ENCODE measurements at places on chromosomes 1 and 21.
A peak's percentile ranks its signal among the peaks of the same experiment; 100 is the strongest.

- DNase-seq: peak; percentile 21
These were observed 868 bp downstream of the C1orf21 start for GRCh38 chr1:184387476-184388318.

DNA sequence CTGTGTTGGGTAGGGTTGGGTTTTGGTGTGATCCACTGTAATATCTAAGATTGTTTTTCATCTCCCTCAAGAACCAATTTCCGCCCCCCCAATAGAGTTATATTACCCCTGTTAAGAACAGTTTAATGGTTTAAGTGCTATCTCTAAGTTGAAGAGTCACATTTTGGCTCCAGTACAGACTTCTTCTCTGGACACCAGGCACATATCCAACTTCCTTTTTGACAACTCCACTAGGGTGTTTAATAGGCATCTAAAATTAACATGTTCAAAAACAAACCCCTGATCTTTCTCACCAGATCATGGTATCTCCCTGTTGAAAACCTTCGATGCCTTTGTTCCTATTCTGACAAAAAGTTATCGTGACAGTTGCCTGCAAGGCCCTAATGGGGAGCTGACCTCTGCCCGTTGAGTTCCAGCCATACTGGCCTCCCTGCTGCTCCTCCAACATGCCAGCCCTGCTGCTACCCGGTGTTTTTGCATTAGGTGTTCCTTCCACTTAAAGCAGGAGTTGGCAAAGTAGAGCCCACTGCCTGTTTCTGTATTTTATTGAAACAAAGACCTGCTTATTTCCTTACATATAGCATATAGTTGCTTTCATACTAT, 18.6 kb downstream of the USP24 start:
- no peak for DNase-seq

GRCh38 chr1:48109390-48110013, 112.3 kb upstream of the TRABD2B start:
- DNase-seq: no peak

- DNase-seq: no peak
These were observed 46.7 kb upstream of the RABGAP1L start for GRCh38 chr1:174112489-174113162.

DNA sequence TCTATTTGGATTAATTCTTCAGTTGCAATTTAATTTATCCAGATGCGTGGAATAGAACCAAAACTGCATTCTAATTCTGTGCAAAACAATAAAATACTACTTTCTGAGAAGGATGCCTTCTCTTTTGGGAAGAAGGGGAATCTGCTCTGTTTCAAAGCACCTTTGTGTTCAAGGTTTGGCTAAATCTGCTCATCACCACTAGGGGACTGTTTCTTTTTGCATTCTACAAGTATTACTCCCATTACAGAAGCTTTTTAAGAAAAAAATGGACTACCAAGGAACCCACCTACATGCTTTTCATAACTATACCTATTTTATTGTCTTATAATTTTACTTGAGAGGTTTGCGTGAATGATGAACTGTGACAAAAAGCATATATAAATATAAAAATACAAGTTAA, 18.2 kb downstream of the MRPS6 start:
- no peak for DNase-seq

DNA sequence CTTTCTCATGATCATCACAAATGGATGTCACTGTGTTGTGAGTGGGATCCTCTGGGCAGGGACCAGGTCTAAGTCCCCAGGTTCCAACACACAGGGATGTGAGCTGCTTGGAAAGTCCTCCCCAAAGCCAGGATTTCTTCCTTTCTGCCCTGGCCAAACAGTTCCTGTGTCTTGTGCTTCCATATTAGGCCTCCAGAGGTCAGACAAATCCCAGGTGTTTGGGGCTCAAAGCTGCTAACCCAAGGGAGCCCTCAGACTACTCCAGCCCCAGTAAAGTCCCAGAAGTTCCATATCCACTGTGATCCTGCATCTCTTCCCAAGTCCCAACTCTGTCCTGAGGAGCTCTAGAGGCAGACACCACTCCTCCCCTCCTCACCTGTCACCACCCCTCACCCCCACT, 27.7 kb upstream of the MAGOH start:
- no peak for DNase-seq

DNA sequence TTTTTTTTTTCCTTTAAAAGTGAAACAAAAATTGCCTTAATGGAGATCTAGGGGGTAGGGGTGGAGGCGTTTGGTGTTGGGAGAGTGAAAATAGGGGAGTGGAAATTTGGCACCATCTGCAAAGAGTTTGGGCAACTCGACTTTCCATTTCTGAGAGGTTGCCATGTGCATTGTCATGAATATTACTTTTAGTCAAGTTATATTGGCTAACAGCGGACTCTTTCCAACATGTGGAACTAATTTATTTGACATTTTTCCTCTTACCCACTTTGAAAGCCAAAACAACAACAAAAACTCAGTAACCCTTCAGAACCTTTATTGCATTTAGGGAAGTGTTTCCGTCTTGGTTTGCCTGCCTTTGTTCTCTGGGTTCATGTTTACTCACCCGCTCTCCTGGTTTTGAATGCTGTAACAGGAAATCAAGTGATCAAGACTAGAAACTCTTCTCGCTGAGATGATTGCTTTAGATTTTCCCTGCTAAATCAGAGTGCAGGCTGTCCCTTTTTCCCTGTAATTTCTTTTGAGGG, 70.4 kb downstream of the CACHD1 start:
- no peak for DNase-seq

- DNase-seq: no peak
These were observed 39.9 kb upstream of the HMGN1 start for GRCh38 chr21:39388811-39389155.

DNA sequence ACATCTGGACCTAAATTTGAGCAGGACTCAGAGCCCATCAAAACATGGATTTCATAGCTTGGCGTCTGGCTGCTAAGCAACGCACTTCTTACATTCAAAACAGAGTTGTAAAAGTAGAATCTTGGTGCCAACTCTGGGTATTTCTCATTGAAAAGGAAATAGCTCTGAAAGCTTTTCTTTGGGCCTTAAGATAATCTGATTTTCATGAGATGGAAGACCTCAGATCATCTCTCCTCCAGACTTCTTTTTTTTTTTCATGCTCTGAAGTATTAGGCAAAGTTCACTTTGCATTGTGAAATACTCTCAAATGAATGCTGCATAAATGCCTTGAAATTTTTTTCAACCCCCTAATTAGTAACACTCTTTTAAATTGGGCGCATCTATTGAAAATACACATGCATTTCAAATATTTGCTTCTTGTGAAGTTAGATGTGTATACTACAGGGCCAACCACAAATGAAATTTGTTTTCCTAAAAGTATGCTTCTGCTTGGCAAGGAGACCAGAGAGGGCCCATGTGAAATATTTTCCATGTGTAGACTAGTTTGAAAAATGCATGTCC, 4.2 kb downstream of the ADAMTS5 start:
- DNase-seq: no peak

GRCh38 chr1:84301004-84301784, at the start of gene SAMD13:
Gene SAMD13, plus strand, starts transcription at chr1:84301708. Its CDS starts 1,527 bp downstream, at chr1:84303235.
- DNase-seq: peak; percentile 32

DNA sequence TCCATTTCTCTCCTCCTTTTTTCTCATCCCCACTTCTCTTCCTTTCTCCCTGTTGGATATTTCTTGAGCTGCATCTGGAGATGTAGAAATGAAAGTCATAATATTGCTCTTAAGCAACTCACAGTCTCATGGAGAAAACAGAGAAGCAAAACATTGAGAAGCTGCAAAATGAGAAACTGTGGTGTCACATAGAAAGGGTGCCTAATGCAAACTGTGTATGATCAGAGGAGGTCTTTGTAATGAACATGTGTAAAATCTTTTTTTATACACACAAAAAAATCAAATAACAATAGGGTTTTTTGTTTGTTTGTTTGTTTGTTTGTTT, 11.8 kb upstream of the SLAMF7 start:
- no peak for DNase-seq

GRCh38 chr1:176816232-176816631, 348.3 kb downstream of the ASTN1 start:
- no peak for DNase-seq

DNA sequence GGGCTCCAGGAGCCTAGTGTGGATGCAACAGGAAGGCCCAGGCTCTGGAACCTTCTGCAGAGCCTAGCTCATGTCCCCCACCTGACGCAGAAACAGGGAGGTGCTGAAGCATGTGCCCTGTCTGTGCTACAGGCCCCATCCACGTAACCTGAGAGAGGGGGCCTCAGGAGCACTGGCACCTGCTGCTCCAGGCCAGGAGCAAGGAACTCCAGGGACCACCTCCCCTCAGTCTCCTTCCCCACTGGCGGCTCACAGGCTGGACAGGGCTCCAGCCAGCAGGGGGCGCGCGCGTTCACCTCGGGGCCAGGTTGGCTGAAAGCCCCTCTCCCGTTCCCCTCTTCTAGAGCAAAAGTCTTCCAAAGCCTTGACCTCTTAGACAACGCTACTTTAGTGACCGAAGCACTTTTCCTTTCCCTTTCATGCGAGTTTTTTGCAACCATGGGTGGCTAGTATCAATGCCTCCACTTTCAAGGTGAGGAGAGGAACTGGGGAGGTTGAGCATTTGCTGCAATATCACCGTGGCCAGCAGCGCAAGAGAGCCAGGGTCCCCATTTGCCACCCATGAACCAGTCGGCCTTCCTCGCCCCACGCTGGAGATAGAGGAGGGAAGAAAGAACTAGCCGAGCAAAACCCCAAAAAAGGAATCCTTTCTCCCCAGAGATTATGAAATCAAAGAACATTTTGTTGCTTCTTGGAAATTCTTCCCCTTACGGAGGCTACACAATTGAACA, 52.4 kb upstream of the GPR157 start:
- DNase-seq: peak; percentile 88

DNA sequence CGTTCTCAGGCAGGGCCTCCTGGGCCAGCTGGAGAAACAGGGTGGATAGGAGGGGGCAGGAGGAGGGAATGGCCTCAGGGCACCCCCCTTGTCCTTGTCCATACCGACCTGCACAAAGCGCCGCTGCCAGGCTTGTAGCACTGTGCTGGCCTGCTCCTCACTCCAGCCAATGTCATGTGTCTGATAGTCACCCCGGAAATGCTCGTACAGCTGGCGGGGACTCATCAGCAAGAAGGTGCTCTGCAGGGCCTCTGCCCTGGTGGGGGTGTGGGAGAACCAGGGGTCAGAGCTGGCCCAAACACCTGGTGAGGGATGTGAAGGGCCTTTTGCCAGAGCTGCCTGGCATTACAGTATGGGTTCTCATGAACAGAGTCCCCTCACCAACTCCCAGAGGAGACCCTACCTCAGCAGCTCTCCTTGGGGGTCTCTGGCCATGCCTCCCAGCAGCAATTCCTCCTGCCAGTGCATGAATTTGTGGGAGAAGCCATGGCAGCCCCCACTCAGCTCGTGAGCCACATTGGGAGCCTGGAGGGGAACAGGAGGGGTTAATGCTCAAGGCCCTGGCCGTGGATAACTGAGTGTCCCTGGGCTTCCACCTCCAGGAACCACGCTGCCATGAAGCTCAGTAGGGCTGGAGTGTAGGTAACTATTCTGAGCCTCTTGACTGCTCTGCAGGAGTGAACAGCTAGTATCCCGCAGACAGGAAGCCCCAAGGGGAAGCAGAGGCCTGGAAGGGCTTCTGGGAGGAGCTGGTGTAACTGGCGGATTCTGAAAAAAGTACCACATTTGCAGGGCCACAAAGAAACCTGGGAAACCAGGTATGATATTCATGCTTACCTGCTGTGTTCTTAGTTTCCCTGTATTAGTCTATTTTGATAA, 13.3 kb downstream of the PTCH2 start:
- DNase-seq: no peak

GRCh38 chr1:227621211-227621610, 57.9 kb downstream of the ZNF678 start:
- DNase-seq: no peak

DNA sequence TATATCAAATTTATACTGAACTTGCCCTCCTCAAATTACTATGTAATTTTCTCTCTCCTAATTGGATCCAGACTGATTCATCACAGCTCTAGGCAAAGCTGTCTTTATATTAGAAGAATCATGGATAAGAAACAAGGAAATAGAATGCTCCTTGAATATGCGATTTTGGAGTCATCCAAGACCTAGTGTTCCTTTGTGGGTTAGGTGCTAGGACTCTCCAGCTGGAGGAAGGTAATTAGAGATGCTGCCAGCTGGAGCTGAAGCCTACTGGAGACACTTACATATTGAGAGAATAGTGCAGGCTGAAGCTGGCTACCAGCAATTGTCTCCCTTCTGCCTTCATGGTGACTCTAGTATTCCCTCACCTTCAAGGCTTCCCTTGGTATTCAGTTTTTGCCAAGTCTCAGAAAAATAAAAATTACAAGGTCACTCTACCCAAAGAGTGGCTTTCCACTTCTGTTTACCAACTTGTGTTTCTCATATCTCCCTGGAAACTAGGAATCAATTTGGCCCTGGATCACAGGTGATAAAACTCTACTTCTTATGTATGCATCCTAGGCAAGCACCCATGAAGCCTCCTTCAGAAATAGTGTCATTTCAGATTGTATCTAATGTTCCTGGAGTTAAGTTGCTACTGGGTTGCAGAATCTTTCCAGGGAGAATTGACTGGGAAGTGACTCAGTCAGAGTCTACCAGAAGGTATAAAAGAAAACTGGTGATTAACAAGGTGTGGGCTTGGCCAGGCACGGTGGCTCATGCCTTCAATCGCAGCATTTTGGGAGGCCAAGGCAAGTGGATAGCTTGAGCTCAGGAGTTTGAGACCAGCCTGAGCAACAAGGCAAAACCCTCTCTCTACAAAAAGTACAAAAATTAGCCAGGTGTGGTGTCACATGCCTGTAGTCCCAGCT, 24.4 kb upstream of the DOCK7 start:
- DNase-seq: no peak

- DNase-seq: no peak
These were observed 15.6 kb upstream of the SRP9 start for GRCh38 chr1:225762002-225762441.

DNA sequence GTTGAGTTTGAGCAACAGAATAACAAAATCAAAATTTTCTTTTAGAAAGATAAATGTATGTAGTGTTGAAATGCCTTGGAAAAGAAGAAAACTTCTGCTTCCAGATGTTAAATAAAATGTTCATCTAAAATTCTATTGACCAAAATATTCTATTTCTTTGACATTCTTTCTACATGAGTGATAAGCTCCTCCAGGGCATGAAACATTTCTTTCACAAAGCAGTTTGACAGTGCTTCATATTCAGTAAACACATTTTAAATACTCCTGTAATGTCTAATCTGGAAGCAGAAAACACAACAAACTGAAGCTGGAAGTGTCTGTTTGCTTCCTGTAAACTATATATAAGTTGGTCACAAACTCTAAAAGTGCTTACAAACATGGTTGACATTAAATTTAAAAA, 61.5 kb downstream of the RGS21 start:
- DNase-seq: no peak

All from GM13976 (cell line).